ENCODE measurements at places on chromosomes 16 and 17. TPM values are rescaled to one million over a fixed set of nuclear protein-coding genes. Genes with fewer than 3 reads are reported as not detected.

DNA sequence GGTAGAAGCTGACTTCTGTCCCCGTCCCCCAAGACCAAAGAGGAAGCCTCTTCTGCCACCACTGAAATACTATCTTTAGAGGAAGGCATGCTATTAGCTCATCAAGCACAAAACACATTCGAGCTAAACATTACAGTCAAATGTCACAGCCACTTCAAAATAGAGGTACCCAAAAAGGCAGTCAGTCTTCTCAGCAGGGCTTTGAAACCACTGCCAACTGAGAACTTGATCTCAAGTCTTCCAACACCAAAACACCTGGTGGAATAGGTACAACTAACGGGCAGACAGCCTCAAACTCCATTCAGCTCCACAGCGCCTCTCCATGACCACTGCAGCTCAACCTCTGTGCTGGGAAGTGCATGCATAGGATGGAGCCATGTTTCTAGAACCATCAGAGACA lies 36.0 kb downstream of the ZFHX3 start:
- no peak for DNase-seq
- no peak overlapping the region for H3K27ac ChIP-seq
- peaks cover 3% of the 10 kb centered on the region for H3K27me3 ChIP-seq
- no peaks in the 10 kb centered on the region for H3K4me1 ChIP-seq
- H3K4me3 ChIP-seq = no peak overlapping the region

- no peak overlapping the region for H3K4me3 ChIP-seq
- H3K4me1 ChIP-seq = no peaks in the 10 kb centered on the region
- H3K36me3 ChIP-seq = no peaks in the 10 kb centered on the region
- H3K27ac ChIP-seq = no peak overlapping the region
- DNase-seq = peak; percentile 9
Measured at GRCh38 chr16:55257966-55258613, 65.9 kb upstream of the IRX6 start.

- DNase-seq = no peak
- H3K27me3 ChIP-seq = peaks cover 22% of the 10 kb centered on the region
- no peaks in the 10 kb centered on the region for H3K36me3 ChIP-seq
- H3K4me1 ChIP-seq = no peaks in the 10 kb centered on the region
- no peak overlapping the region for H3K27ac ChIP-seq
Measured at GRCh38 chr16:58205276-58206036, 7.5 kb upstream of the CSNK2A2 start.

DNA sequence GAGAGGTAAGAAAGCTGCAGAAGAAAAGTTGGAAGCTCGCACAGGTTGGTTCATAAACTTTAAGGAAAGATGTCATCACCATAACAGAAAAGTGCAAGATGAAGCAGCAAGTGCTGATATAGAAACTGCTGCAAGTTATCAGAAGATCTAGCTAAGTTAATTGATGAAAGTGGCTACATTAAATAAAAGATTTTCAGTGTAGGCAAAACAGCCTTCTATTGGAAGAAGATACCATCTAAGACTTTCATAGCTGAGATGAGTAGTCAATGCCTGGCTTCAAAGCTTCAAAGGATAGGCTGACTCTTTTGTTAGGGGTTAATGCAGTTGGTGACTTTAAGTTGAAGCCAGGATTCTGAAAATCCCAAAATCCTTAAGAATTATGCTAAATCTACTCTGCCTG lies 24.0 kb downstream of the CYLD start:
- peaks cover 87% of the 10 kb centered on the region for H3K4me1 ChIP-seq
- DNase-seq = no peak
- H3K36me3 ChIP-seq = peaks cover 78% of the 10 kb centered on the region
- H3K27me3 ChIP-seq = no peaks in the 10 kb centered on the region
- peak overlapping the region; percentile 70 for H3K27ac ChIP-seq

- H3K36me3 ChIP-seq = peaks cover 7% of the 10 kb centered on the region
- peaks cover 68% of the 10 kb centered on the region for H3K4me1 ChIP-seq
- peak; percentile 95 for DNase-seq
- H3K27me3 ChIP-seq = no peaks in the 10 kb centered on the region
- H3K27ac ChIP-seq = peak overlapping the region; percentile 91
Measured at GRCh38 chr17:46193626-46194392, 580 bp upstream of the KANSL1 start.

DNA sequence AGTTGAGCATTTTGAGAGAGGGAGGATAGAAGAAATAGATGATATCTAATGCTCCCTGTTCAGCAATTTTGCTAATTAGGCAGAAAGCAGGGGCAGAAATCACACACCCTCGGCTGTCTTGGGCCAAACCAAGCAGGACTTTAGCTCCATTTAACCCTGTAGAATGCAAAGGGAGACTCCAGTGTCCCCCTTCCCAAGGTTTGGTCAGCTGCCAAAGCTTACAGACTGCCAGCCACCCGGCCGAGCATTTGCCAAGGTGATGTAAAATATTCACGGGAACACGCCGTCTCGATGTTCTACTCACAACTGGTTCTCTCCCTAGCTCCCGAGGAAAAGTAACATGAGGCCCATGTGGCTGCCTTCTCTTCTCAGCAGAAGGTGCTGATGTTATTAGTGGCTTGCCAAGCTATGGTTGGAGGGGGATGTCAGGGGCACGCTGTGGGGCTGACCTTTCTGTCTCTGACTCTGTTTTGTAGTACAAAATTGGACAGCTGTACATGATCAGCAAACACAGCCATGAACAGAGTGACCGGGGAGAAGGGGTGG lies 155.3 kb downstream of the PITPNC1 start:
- no peak overlapping the region for H3K4me3 ChIP-seq
- no peaks in the 10 kb centered on the region for H3K27me3 ChIP-seq
- H3K36me3 ChIP-seq = peaks cover 6% of the 10 kb centered on the region
- DNase-seq = no peak
- no peak overlapping the region for H3K27ac ChIP-seq

GRCh38 chr17:73874008-73874720 lies 229.9 kb upstream of the SDK2 start:
- no peak overlapping the region for H3K27ac ChIP-seq
- peaks cover 2% of the 10 kb centered on the region for H3K27me3 ChIP-seq
- no peak for DNase-seq
- no peaks in the 10 kb centered on the region for H3K4me1 ChIP-seq
- H3K4me3 ChIP-seq = no peak overlapping the region

The YWHAE gene
- total RNA-seq = 444 TPM

Data from activated T-helper 1 cell treated with anti-CD3 and anti-CD28 coated beads, Interleukin-12 subunit alpha, Interleukin-12 subunit beta, Interleukin-2, Interleukin-4 antibody, amounts not matched to agents 30 ng/mL and 10 ng/mL and 1 ng/mL, durations not matched to agents 14 hours and 24 hours and 36 hours (primary cell).